ENCODE measurements at places on chromosomes 1 and 21.

DNA sequence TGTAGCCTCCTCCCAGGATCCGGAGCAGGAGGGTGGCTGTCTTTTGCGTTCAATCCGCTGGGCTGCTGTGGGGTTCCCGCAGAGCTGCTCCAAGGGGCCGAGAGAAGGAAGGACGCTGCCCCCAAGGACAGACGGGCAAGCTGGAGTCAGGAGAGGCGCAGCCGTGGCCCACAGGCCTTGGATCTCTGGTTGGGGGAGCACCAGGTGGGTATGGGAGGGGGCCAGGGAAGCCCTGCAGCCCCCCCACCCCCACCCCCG is 15.9 kb upstream of the SKI start:
- DNase-seq = no peak

GRCh38 chr21:35236090-35236489 is 187.0 kb upstream of the RUNX1 start:
- DNase-seq = no peak

DNA sequence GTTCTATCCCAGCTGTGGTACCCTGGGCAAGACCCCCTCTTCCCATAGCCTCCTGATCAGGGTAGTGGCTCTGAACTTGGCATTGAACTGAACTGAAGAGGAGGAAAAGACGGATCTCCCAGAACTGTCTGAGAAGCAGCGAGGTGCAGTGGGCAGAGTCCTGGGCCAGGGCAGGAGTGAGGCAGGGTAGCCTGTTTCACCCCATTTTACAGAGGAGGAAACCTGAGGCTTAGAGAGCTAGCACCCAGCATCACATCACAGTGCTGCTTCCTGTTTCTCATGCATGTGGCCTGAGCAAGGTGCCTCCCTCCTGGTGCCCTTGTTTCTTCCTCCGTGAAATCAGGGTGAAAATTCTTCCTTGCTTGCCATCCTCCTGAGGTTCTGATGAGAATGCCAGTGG is 17.1 kb downstream of the ZNF362 start:
- DNase-seq = no peak

GRCh38 chr1:226325178-226325577 is 16.2 kb upstream of the LIN9 start:
- no peak for DNase-seq

DNA sequence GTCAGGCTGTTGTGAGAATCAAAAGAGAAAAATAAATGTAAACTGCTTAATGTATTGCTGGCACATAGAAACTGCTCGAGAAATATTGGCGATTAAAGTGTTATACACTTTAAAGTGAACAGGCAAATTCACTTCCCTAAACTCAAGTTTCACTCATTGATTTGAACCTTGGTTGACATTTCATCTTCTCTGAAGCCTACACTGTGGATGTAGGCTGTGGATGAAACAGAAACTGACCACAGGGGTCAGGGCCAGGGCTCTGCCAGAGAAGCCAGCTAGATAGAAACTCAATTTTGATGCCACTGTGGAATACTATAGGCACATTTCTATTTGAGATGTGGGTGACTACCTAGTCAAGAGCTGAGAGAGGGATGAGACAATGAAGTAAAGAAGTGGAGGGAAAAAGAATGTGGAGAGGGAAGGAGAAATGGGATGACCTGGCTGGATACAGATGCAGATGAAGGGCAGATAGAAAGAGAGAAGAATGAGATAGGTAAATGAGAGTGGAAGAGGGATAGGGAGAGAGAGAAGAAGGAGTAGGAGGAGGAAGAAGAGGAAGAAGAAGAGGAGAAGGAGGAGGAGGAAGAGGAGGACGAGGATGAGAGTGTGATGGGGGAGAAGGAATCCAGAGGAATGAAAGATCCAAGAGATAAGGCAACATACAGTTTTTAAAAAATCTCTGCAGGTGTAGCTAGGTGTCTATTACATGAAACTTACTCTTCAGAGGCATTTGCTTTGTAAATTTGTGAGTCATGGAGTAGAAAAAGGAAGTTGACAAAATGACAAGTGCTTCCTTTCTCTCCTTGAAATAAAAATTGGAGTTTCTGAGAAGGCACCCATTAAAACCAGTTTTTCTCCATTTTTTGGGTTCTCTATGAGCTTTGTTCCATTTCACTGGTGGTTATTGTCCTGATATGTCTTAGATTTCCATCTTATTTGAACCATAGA is 17.4 kb upstream of the CD1D start:
- no peak for DNase-seq

GRCh38 chr21:42550817-42551216 is 37.2 kb downstream of the SLC37A1 start:
- no peak for DNase-seq

- no peak for DNase-seq
Observed at GRCh38 chr1:39230261-39231190, 26.0 kb downstream of the MACF1 start.

DNA sequence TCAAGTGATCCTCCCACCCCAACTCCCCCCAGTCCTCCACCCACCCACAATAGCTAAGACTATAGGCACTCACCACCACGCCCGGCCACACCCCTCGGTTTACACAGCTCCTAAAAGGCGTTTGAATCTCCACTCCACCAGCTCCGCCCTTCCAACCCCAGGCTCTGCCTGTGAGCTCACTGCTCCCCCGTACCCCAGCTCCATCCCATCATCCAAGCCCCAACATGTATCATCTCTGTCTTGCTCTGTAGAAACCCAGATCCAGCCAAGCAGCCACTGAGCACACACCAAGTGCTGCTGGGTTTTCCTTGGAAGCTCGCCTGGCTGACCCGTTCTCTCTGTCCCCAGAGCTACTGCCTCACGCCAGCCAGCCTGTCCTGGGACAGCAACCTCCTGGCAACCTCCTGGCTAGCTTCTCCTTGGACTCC is 12.0 kb upstream of the S100A2 start:
- no peak for DNase-seq

GRCh38 chr1:8162168-8162567 is 136.1 kb upstream of the ERRFI1 start:
- no peak for DNase-seq

GRCh38 chr1:15764269-15764764 is 5.7 kb downstream of the FBLIM1 start:
- DNase-seq = no peak

GRCh38 chr1:154837034-154837671 is 32.9 kb downstream of the KCNN3 start:
- DNase-seq = no peak

DNA sequence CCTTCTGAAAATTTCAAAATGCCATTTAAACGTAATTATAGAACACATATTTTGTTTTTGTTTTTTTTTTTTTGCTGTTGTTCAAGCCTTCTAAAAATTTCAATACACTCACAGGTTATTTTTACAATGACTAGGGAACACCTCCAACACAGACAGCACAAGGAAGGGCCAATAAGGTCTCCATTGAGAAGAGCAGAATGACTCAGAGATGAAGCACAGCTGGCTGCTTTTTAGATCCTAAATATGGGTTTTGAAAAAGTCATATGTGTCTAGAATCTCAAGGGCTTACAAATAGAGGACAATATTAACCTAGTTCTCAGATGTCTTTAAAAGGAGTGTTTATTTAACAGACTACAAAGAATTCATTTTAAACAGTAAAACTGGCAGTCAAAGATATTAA is 104.6 kb downstream of the NEGR1 start:
- DNase-seq = no peak

DNA sequence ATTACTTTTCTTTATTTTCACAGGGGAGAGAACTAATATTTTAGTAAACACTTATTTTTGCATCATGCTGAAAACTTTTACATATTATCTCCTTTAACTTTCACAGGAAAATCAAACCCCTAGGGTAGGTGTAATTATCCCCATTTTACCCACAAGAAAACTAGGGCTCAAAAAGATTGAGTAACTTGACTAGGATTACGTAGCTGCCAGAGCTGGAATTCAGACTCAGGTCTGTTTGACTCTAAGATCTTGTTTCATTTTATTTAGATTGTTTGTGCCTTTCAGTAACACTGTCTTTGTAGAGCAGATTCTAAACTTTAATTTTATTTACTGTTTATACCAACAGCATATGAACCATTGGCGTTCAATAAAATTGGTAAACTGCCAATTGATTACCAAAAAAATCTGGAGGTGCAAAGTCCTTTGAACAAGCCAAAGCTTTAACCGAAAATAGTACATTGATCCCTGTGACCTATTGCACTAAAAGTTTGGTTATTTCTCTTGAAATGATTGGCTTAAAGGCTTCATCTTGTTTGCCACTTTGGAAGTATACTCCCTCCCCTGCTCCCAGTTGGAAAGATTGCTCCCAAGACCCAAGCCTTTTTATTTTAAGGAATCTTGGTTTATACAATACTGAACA is 71.0 kb upstream of the WDR26 start:
- no peak for DNase-seq

DNA sequence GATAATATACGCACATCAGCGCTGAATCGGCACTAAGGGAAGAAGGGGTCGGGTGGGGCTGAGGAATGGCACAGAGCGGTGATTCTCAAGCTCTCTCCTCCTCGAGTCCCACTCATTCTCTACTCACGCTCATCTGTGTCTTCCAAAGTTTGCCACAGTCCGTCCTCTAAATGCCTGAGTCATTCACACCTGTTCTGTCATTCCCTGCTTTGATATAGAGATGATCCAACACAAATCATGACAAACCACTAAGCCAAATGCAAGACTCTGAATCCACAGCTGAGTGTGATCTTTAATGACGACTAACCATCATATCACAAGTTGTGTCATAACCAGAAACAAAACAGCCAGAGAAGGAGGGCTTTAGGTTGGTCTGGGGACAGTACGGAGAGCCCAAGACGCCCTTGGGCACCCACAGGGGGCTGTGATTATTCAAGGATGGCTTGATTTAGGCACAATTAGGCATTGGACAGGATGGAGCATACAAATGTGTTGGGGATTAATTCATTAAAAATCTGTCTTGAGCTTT is 501.5 kb downstream of the KIF26B start:
- no peak for DNase-seq

- no peak for DNase-seq
Observed at GRCh38 chr1:19750101-19750881, 49.4 kb downstream of the TMCO4 start.

GRCh38 chr1:229883504-229884200 is 183.4 kb upstream of the GALNT2 start:
- DNase-seq = no peak

GRCh38 chr1:36471830-36472641 is 7.9 kb upstream of the MRPS15 start:
- no peak for DNase-seq

DNA sequence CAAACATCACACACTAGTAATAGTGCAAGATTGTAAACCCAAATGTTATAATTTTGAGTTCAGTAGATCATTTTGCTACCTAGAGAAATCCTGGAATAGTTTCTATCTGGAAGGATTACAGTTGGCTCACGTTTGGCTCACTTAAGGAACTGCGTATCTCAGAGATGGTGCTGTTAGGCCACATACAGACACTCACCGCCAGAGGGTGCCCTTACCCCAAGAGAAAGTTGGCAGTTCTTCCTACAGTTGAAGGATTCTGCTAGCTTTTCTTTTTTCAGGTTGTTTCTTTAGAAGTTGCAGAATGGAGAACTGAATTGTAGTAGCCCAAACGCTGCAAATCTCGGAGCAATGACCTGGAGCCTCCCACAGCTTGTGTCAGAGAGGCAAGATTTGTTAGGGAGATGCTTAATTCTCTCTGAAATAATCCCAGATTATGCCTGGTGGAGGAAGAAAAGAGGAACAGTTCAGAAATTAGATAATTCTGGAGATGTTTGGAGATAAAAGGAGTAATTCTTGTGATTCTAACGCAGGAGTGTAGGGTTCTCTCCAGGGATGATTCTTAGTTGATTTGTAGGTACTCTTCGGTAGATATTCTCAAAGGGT is 87.9 kb upstream of the PAPPA2 start:
- DNase-seq = no peak

- DNase-seq = no peak
Observed at GRCh38 chr1:201748335-201748734, 80.6 kb upstream of the IPO9 start.

DNA sequence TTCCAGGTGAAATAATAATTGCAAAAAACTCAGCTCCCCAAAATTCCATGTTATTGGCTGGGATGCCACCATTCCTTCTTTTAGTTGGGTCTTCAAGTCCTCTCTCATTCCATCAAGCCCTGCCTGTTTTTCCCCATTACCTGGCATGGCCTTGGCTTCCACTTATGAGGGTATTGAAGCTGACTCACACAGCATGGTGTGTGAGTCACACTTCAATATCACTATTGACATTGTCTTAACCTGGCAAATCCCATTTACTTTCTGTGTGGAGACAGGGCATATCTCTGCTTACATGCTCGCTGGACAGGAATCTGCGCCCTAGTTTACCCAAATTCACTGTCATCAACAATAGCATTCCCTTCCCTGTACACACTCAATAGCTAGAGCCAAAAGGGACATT is 1806.8 kb downstream of the BRINP3 start:
- no peak for DNase-seq

DNA sequence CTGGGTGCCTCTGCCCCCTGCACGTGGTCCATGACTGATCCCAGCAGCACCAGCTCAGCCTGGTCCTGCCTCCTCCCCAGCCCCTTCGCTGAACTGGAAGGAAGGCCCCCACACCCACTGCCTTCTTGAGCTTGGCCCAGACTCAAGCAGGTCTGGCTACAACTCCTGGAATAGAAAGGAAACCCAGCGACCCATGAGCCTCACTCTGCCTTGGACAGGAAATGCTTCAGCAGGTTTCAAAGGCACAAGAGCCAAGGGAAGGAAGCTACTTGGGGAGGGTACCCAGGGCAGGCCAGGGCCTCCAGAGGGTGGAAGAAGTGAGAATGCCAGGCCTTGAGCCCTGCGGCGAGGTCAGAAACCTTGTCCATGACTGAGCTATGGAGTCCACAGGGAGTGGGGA is 35.9 kb upstream of the RD3 start:
- no peak for DNase-seq

DNA sequence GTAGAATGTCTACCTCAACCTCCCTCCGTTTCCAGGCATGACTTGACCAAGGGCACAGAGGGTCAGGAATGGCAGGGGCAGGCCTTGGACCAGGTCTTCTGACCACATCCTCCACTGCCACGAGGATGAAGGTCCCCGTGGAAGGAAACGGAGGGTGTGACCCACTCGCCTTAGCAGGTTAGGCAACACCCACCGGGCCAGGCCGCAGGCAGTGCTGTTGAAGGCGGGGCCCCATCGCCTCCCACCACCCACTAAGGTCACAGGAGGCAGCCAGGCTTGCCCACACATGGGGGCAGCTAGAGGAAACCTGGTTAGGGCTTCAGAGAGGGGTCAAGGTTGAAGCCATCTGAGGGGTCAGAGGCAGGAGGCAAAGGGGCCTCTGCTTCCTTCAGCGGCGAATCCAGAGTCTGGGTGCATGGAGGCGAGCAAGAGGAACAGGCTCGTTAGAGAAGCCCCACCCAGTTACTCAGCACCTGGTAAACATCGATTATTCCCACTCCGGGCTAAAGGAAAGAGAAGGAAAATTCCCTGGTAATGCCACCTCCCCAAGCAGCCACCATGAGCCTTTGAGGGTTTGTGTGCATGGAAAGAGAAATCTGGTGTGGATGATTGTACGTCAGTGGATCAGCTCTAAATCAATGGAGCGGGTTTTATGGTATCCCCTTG is 37.0 kb downstream of the RIPK4 start:
- DNase-seq = no peak

GRCh38 chr1:222223010-222223409 is 324.9 kb downstream of the HHIPL2 start:
- no peak for DNase-seq

GRCh38 chr1:235854347-235854746 is 12.4 kb downstream of the LYST start:
- no peak for DNase-seq

- DNase-seq = no peak
Observed at GRCh38 chr1:21703318-21703963, 34.3 kb upstream of the RAP1GAP start.
